Activated B cell treated with CpG ODN at 0.5 μM for 24 hours (primary cell): ENCODE measurements at places on chromosomes 1 and 21.
A peak's percentile ranks its signal among the peaks of the same experiment; 100 is the strongest.

- no peak for DNase-seq
- H3K27me3 ChIP-seq, result no peaks in the 10 kb centered on the region
- H3K27ac ChIP-seq, result no peak overlapping the region
These were observed 21.2 kb upstream of the IFNAR2 start for GRCh38 chr21:33208534-33208933.

- H3K27ac ChIP-seq, result no peak overlapping the region
- H3K27me3 ChIP-seq, result no peaks in the 10 kb centered on the region
- DNase-seq, result no peak
These were observed 43.3 kb downstream of the VPS26C start for GRCh38 chr21:37223804-37224345.

GRCh38 chr21:41465176-41465781 is 39.2 kb downstream of the MX1 start:
- H3K4me3 ChIP-seq, result no peak overlapping the region
- H3K4me1 ChIP-seq, result peaks cover 20% of the 10 kb centered on the region
- no peak overlapping the region for H3K27ac ChIP-seq

DNA sequence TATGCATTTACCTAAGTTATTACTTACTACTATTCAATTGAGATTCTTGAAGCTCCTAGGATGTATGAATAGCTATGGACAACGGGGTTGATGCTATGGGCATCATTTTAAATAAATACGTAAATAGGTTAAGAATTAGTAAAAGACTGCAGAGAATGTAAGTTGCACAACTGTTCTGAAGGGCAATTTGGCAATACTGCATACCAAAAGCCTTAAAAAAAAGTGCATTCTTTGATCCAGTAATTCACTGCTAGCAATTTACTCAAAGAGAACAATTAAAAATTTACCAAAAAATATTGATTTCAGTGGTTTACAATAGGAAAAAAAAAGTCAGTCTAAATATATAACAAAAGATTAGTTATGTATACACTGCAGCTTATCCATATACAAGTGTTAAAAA is 3.5 kb downstream of the ARPC5 start:
- H3K36me3 ChIP-seq, result peaks cover 63% of the 10 kb centered on the region
- H3K27ac ChIP-seq, result no peak overlapping the region
- no peak overlapping the region for H3K4me3 ChIP-seq
- H3K4me1 ChIP-seq, result peaks cover 54% of the 10 kb centered on the region

- no peak overlapping the region for H3K27ac ChIP-seq
- no peaks in the 10 kb centered on the region for H3K36me3 ChIP-seq
- peaks cover 8% of the 10 kb centered on the region for H3K4me1 ChIP-seq
- H3K27me3 ChIP-seq, result peaks cover 6% of the 10 kb centered on the region
- no peak for DNase-seq
These were observed 67.2 kb downstream of the ATP5PO start for GRCh38 chr21:33848249-33848953.

DNA sequence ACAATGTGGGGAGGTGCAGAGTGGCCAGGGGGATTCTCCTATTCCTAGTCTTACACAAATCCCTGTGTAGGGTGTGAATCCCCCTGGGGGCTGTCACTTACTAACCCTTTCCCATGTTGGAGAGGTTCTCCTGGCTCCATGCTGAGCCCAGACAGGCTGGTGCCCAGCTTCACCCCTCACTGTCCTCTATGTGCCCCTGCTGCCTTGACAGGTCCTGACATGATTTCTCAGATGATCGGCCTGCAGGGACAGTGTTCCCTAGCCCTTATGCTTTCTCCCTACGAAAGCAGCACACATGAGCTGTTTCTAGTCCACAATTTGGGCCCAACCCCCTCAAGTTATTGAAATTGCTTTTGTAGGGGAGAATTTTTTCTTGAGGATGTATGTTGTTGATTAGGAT is 68.9 kb upstream of the FAM78B start:
- DNase-seq, result no peak
- no peaks in the 10 kb centered on the region for H3K4me1 ChIP-seq
- H3K4me3 ChIP-seq, result no peak overlapping the region
- H3K36me3 ChIP-seq, result no peaks in the 10 kb centered on the region
- no peaks in the 10 kb centered on the region for H3K27me3 ChIP-seq

DNA sequence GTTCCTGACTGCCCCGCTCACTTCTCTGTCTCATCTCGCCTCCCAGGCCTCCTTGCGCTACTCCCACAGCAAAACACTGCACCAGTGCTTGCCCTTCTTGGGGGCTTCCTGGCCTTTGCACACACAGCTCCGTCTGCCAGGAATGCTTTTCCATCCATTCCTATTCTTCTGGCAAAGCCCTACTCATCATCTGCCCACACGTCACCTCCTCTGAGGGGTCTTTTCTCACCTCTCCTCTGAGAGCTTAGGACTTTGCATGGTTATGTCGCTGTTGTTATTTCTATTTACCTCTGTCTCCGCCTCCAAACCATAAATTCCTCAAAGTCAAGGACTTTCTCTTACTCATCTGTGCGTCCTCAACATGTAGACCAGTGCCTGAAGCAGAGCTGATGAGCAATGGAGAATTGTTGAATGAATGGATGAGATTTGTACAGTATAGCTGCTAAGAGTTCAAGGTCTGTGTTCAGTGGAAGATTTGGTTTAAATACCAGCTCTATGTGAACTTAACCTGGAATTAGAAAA is 26.4 kb upstream of the BTG2 start:
- peak overlapping the region; percentile 90 for H3K27ac ChIP-seq
- H3K4me3 ChIP-seq, result peak overlapping the region; percentile 32
- DNase-seq, result no peak
- H3K36me3 ChIP-seq, result no peaks in the 10 kb centered on the region

GRCh38 chr1:179187043-179187442 is 42.4 kb downstream of the ABL2 start:
- H3K27ac ChIP-seq, result no peak overlapping the region
- peaks cover 5% of the 10 kb centered on the region for H3K36me3 ChIP-seq
- no peak overlapping the region for H3K4me3 ChIP-seq

DNA sequence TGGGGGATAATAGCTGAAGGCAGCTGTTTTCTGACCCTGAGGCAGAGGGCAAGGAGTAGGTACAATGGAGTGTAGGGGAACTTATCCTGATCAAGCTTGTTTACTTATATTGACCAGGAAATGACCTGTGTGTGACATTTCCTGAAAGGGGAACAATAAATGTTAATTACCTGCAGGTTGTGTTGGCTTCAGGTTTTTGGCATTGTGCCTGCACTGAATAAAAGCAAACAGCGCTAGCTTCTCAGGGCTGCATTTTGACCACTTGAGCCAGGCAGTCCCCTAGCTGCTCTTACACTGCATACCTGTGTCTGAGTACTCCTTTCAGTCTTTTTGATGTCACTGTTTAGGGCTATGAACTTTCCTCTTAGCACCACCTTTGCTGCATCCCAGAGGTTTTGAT is 40.6 kb downstream of the DRAM2 start:
- H3K36me3 ChIP-seq, result peaks cover 25% of the 10 kb centered on the region
- no peaks in the 10 kb centered on the region for H3K4me1 ChIP-seq
- DNase-seq, result no peak
- H3K27me3 ChIP-seq, result no peaks in the 10 kb centered on the region

DNA sequence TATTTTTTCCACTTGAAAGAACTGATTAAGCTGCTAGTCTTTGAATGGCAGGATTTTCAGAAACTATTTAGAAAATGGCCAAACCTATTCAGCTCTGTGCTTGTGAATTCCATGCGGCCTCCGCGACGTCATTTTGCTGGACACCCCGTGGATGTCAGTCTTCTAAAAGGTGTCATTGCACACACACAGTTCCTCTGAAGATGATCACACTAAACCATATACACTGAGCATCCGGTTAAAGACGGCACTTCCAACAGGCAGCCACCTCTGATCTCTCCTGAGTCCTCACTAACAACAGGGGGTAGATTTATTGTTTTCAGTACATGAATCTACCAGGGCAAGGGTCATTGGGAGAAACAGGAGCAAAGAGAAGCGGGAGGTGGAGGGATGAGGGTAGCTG is 9.1 kb downstream of the CFAP74 start:
- no peaks in the 10 kb centered on the region for H3K36me3 ChIP-seq
- peaks cover 15% of the 10 kb centered on the region for H3K27me3 ChIP-seq
- no peak overlapping the region for H3K4me3 ChIP-seq
- peaks cover 2% of the 10 kb centered on the region for H3K4me1 ChIP-seq
- no peak overlapping the region for H3K27ac ChIP-seq

GRCh38 chr1:101187297-101187696 is 49.5 kb upstream of the S1PR1 start:
- no peaks in the 10 kb centered on the region for H3K27me3 ChIP-seq
- no peak overlapping the region for H3K27ac ChIP-seq
- DNase-seq, result no peak
- H3K4me3 ChIP-seq, result no peak overlapping the region

- no peaks in the 10 kb centered on the region for H3K36me3 ChIP-seq
- no peaks in the 10 kb centered on the region for H3K27me3 ChIP-seq
- no peak for DNase-seq
- no peaks in the 10 kb centered on the region for H3K4me1 ChIP-seq
- no peak overlapping the region for H3K4me3 ChIP-seq
- H3K27ac ChIP-seq, result no peak overlapping the region
These were observed 13.0 kb downstream of the TIE1 start for GRCh38 chr1:43313771-43314170.

DNA sequence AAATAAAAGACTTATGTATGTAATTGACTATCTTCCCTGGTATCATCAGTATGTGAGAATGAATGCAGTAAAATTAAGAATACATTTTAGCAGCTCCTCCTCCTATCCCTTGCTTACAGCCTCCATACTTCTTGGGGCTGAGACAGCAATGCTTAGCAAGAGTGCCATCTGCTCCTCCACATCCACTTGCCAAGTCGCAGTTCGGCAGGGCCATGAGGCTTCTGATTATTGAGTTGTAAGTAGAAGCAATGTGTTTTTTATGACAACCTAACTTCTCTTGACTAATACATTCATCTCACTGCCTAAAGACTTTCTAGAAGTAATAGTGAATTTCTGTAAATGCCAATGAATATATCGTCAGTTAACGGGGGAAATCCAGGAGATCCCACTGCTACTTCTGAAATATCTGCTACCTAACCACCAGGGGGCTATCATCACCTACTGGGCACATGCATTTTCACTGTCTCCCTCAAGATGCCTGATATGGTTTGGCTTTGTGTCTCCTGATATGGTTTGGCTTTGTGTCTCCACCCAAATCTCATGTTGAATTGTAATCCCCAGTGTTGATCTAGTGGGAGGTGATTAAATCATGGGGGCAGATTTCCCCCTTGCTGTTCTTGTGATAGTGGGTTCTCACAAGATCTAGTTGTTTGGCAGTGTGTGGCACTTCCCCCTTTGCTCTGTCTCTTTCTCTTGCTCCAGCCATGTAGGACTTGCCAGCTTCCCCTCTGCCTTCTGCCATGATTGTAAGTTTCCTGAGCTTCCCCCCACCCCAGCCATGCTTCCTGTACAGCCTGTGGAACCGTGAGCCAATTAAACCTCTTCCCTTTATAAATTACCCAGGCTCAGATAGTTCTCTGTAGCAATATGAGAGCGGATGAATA is 59.6 kb downstream of the EXTL2 start:
- H3K4me3 ChIP-seq, result no peak overlapping the region
- no peak for DNase-seq
- peaks cover 2% of the 10 kb centered on the region for H3K27me3 ChIP-seq
- H3K36me3 ChIP-seq, result no peaks in the 10 kb centered on the region
- no peak overlapping the region for H3K27ac ChIP-seq

GRCh38 chr1:147833231-147833860 is 69.2 kb upstream of the GJA8 start:
- H3K4me1 ChIP-seq, result no peaks in the 10 kb centered on the region
- no peak overlapping the region for H3K4me3 ChIP-seq
- H3K27ac ChIP-seq, result no peak overlapping the region
- DNase-seq, result no peak
- peaks cover 47% of the 10 kb centered on the region for H3K27me3 ChIP-seq

DNA sequence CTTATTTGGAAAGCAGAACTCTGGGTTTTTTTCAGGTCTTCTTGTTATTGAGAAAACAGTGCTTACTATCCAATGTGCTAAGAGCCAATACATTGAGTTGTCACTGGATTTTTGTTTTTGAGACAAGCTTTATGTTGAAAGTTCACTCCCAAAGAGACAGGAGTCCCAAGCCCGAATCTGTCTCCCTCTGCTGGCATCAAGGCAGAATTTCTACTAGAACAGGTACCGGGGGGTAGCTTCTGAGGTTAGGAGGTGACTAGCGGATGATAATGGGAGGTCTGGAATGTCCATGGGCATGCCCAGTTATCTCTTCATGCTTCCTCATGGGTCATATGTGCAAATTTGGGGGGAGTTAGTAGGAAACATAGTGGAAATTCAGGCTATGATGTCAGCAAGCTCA is 25.1 kb downstream of the ZNF124 start:
- H3K36me3 ChIP-seq, result peaks cover 65% of the 10 kb centered on the region
- DNase-seq, result no peak
- no peaks in the 10 kb centered on the region for H3K27me3 ChIP-seq
- no peak overlapping the region for H3K4me3 ChIP-seq
- H3K27ac ChIP-seq, result no peak overlapping the region

DNA sequence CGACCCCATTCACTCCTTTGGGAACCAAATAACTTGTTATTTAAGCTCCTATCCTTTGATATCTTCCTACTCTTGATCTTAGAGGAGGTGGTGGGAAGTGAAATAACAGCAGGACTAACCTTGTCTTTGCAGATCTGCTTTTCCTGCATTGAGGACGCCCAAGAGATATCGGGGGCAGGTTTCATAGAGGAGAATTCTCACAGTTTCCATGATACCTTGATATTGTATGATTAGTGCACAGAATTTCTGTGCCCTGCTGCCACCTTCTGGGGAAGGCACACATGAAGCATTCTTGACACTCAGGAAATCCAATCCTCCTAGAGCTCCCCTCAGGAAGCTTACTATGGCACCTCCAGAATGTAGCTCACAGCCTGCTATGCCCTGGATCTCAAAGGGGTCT is 1.6 kb downstream of the CD1B start:
- no peak overlapping the region for H3K27ac ChIP-seq
- peaks cover 26% of the 10 kb centered on the region for H3K4me1 ChIP-seq
- no peak overlapping the region for H3K4me3 ChIP-seq
- DNase-seq, result no peak

DNA sequence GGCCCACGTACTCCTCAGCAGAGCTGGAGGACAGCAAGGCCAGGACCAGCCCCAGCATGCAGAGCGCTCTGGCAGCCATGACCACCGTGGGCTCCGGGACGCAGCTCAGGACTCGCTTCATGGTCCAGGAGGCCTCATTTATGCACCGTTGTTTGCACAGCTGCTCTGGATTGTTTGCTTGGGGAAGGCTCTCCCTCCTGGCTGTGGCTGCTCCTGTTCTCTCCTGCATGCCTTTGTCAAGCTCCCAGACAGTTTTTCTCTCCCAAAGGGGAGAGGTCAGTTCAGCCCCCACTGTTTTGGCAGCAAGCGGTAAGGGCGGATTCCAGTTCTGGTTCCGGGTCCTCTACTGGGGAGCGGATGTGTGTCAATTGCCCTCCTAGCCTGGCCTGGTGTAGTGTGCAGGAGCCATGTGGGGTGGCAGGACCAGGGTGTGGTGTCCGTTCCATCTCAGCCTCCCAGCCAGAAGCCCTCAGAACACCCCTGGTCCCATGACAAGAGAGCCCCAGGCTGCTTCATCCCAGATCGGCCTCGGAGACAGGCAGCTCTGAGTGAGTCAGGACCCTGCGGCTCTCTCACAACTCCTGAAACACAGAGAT is at the start of gene TFF3:
Gene TFF3 (minus strand): TSS at position 114 of the 596 bp plus-strand sequence. CDS start 35 bp downstream, at position 79.
- no peak within 1 kb of the TSS for H3K27ac ChIP-seq
- H3K36me3 ChIP-seq, result no peaks in the 10 kb centered on the region
- peaks cover 17% of the 10 kb centered on the region for H3K4me1 ChIP-seq
- no peak for DNase-seq

- H3K27ac ChIP-seq, result no peak overlapping the region
- H3K4me1 ChIP-seq, result peaks cover 10% of the 10 kb centered on the region
- no peak overlapping the region for H3K4me3 ChIP-seq
- no peak for DNase-seq
- peaks cover 2% of the 10 kb centered on the region for H3K27me3 ChIP-seq
These were observed 4.8 kb downstream of the ITLN1 start for GRCh38 chr1:160880216-160880615.

GRCh38 chr1:14304381-14304865 is 294.1 kb upstream of the KAZN start:
- H3K4me1 ChIP-seq, result no peaks in the 10 kb centered on the region
- no peak overlapping the region for H3K4me3 ChIP-seq
- peaks cover 12% of the 10 kb centered on the region for H3K27me3 ChIP-seq
- no peak overlapping the region for H3K27ac ChIP-seq
